ENCODE measurements at places on chromosomes 7 and 10.

GRCh38 chr7:36747280-36748016 is 23.2 kb upstream of the AOAH start:
- DNase-seq, result no peak

- DNase-seq, result no peak
These were observed 61.4 kb downstream of the BICC1 start for GRCh38 chr10:58574058-58574457.

DNA sequence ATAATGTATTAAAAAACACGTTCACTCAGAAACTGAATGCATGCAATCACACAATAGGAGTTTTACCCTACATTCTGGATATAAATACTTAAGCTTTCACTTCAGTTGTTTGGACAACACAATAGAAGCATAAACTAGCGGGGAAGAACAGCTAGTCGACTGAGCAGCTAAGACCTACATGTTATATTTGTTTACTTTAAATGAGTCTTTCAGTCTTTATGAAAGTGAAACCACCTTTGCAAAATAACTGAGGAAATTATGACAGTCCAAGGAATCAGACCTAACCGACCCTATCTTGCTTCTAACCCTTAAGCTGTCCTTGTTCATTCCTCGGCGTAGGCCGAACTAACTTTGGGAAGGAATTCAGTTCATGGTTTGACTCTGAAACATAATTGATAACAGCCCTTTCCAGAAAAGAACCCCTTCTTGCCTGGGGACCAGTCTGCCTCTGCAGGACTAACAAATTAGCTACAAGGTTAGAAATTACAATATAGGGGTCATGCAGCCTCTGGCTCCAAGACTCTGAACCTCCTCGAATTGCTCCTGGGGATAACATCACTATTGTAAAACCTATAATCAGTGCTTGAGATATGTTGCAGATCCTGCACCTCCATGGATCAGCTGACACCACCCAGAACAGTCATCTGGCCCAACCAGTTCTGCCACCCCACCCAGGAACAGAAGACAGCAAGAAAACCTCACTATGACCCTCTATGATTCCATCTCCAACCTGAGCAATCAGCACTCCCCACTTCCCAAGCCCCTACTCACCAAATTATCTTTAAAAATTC is 185.1 kb upstream of the KLF6 start:
- DNase-seq, result no peak

- DNase-seq, result no peak
These were observed 234.7 kb downstream of the SKAP2 start for GRCh38 chr7:26629696-26630095.

DNA sequence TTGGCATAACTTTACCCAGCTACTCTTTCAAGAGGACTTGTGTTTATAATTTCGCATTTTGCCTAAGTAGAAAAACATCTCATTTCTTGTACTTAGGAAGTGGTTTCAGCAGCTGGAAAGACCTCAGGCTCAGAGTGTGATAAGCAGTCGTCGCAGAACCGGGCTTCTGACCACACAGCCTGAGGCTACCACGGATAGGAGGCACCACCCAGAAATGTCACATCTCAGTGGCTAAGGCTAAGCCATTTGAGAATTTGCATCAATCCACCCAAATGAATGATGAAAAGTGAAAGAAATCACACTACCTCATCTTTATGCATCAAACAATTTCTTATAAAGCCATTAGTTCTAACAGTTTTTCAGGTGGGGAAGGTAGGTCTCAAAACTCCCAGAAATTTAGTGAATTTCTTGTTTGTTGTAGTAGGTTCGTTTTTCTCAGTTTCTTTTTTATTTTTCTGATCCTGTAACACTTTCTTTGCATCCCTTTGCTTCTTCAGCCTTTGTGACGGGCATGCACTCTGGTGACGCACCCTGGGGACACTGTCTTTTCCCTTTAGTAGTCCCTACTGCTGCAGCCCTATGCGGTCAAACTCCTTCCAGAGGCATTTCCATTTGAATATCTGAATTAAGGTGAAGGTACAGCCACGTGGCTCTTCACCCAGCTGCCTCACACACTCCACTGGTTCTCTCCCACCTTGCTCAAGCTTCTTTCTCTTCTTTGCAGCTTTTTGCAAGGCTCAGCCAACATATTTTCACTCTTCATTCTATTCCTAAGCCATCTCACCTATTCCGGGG is 68.5 kb downstream of the MAP3K8 start:
- DNase-seq, result peak; percentile 9

- no peak for DNase-seq
These were observed 20.0 kb downstream of the SORCS1 start for GRCh38 chr10:107144490-107144889.

DNA sequence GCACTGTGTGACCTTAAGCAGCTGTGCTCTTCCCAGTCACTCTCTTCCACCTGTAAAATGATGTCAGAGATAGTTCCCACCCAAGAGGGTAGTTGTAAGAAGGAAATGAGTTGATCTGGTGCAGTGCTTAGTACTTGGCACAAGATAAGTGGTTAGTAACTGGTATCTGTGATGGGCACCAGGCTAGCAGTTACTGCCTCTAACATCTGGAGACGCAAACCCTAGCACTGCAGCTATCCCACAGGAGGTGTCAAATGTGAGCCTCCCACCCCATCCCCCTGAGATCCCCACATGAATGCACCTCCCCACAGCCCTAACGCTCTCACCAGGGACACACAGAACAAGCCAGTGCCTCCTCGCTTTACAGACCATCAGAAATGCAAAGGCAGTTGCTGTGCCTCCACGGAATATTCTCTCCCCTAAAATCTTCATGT is 72.0 kb downstream of the KCNMA1 start:
- no peak for DNase-seq

- DNase-seq, result no peak
These were observed 139.3 kb downstream of the PTN start for GRCh38 chr7:137204246-137204645.

DNA sequence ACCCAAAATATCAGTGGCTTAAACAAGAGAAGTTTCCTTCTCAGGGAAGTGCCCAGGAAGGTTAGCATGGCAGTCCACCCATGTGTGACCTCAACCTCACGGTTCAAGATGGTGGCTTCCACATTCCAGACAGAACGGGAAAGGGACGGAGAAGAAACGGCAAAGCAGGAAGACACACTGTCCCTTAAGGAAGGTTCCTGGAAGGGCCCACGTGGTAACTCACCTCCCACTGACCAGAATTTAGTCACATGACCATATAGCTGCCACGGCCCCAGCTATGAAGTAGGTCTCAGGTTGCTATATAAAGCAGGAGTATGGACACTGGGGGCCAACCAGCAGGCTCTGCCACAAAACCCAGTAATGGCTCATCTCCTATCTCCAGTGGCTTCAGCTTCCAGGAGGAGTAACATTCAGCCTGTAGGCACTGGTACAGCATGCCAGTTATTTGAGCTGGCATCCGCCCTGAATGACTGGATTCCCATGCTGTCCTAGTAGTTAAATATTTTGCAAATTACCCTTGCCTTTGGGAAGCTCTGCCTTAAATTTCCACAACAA is 278.5 kb upstream of the KLF14 start:
- no peak for DNase-seq

DNA sequence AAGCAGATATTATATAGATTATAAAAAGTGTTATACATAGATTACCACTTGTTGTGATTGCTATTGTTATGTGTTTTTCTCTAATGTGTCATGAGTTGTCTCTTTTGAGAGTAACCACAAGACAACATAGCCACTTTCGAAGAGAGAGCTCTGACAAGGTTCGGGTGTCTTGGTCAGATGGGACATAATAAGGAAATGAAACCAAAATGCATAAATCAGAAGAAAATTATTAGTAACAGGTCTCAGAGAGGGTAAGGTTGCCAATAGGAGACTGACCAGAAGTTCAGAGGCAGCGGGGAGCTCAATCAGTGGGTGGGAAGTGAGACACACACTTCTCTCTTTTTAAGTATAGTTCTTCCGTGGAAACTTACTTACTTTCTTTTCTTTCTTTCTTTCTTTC is 639.2 kb upstream of the POT1 start:
- no peak for DNase-seq

GRCh38 chr10:43361547-43362190 is 9.8 kb upstream of the FXYD4 start:
- no peak for DNase-seq

- peak; percentile 64 for DNase-seq
These were observed 47.1 kb upstream of the HYAL4 start for GRCh38 chr7:123797673-123798531.

GRCh38 chr7:28835800-28836199 is 122.3 kb downstream of the TRIL start:
- DNase-seq, result no peak

GRCh38 chr10:3691482-3691881 is 93.5 kb downstream of the KLF6 start:
- no peak for DNase-seq

GRCh38 chr10:21510241-21511094 is 15.0 kb downstream of the SKIDA1 start:
- no peak for DNase-seq

DNA sequence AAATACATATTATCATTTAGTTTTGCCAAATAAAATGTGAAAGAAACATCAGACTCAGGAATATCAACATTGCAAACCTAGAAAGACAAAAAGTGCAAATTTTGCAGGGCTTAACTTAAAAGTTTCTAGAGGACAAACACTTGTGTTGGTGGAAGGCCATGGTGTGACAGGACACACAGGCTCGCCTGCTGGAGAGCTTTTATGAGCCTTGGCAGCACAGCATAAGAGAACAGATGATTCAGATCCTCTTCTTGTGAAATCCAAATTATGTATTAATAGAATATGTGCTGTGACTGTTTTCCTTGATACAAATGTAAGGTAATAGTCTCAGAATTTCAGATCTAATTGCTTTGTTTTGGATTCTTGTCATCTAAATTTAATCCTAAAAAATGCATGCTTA is 72.9 kb upstream of the ABCB5 start:
- no peak for DNase-seq

- no peak for DNase-seq
These were observed 30.3 kb downstream of the C7orf33 start for GRCh38 chr7:148620749-148621359.

DNA sequence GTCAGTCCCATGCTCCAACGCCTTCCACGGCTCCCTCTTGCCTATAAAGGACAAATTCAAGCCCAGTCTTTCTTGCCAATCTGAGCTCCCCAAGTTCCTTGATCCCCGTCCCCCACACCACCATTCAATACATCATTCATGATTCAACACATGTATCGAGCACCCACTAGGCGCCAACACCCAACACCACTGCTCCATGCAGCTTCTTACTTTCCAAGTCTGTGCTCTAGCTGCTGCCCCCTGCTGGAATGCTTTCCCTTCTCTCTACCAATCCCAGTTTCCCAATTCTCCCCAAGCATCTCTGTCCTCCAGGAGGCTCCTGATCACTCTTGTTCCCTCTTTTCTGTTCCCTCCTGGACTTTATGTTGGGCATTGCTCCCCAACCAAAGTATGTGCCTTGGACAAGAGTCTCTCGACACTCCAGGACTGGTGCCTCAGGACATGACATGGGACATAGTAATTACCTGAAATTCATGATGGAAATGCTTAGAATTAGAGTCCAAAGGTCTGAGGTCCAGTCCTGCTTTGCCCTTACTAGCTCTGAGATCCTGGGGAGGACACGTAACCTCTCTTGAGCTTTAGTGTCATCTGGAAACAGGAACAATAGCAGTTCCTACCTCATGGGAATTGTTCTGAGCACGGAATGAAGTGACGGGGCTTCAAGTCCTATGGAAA is 172.7 kb downstream of the NEURL1 start:
- DNase-seq, result no peak

GRCh38 chr7:1632916-1633785 is 36.9 kb upstream of the ELFN1 start:
- no peak for DNase-seq

DNA sequence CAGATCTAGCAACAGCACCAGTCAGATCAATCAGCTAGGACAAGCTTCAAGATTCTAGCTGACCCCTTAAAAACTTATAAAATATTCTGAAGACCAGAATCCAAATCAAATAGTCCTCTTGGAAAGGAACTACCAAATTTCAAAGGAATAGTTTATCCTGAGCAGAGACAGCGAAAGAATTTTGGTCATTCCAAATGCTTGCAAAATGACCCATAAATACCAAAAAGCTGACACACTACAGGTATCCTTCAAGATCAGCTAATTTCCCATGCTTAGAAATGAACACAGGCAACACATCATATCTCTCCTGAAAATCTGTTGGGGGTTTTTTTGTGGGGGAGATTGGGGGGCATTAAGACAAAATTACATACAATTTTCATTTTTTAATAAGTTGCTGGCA is 78.8 kb downstream of the PDSS1 start:
- DNase-seq, result no peak

- no peak for DNase-seq
These were observed 669.8 kb upstream of the PCDH15 start for GRCh38 chr10:55470840-55471239.

DNA sequence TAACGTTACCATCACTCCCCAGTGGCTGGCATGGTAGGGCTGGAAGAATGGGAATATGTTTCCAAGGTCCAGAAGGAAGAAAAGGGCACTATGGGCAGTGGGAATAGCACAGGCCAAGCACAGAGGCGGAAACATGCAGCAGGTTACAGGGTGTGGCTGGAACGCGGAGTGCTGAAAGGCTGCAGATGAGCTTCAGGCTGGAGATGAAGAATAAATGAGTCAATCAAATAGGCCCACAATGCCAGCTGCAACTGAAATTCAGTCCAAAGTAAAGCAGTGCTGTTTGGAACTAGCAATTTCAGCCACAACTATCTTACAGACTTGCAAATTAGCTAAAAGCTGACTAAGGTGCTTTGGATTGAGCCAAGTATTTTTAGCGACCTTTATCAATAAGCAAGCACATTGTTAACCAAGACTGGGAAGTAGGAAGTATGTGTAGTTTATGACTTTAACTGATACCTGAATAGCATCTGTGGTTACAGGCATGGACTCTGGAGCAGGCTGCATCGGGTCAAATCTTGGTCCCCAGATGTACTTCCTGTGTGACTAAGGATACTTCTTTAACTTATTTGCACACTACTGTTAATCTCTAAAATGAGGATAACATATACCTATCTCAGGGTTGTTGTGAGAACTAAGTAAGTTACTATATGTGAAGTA is 77.5 kb upstream of the CTTNBP2 start:
- DNase-seq, result no peak

DNA sequence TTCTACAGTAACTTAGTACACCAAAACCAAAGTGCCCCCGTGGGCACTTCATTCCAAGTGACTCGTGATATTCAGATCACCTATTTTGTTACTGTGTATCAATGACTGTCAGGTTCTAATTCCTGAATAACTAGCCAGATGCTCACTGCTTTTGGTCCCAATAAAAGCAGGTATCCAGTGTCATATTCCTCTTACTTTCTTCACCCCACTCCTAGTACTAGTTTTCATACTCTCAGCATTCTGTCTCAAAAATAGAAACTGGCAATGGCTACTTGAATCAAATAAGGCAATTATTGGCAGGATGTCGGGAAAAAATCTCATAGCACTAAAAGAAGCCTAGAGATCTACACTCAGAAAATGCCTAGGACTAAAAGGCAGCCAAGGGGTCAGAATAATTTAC is 84.6 kb downstream of the ZNF467 start:
- no peak for DNase-seq

GRCh38 chr7:106345421-106346166 is 60.8 kb upstream of the NAMPT start:
- DNase-seq, result peak; percentile 72

- no peak for DNase-seq
These were observed 243.6 kb upstream of the IGFBP3 start for GRCh38 chr7:46164629-46165028.

- DNase-seq, result no peak
These were observed 11.5 kb upstream of the GALNT11 start for GRCh38 chr7:152013974-152014373.
